Activated CD4-positive, alpha-beta T cell treated with anti-CD3 and anti-CD28 coated beads, Interleukin-2, Interleukin-6, amounts not matched to agents 100 ng/mL and 50 ng/mL, durations not matched to agents 16 hours and 8 hours (primary cell): ENCODE measurements at places on chromosomes 12 and 14.

DNA sequence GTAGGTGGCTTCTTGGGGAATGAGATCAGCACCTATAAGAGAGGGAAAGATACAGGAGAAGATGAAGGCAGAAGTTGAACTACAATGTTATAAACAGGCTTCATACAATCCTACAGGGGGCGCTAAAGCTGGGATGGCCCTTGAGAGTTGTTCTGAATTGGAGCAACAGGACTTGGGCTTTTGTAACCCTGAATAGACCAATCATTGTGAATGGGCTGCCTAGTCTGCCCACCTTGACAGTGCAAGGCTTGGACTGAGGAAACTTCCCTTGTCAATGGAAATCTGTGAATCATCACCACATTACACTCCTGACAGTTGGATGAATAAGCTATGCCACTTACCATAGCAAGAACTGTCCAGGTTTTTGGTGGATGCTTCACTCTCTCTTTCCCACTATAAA, 306.1 kb downstream of the KCNC2 start:
- DNase-seq: no peak

- DNase-seq: no peak
Observed at GRCh38 chr14:103881268-103882201, 34.2 kb upstream of the PPP1R13B start.

- peak; percentile 45 for DNase-seq
Observed at GRCh38 chr14:24483604-24484252, 24.3 kb downstream of the CMA1 start.

DNA sequence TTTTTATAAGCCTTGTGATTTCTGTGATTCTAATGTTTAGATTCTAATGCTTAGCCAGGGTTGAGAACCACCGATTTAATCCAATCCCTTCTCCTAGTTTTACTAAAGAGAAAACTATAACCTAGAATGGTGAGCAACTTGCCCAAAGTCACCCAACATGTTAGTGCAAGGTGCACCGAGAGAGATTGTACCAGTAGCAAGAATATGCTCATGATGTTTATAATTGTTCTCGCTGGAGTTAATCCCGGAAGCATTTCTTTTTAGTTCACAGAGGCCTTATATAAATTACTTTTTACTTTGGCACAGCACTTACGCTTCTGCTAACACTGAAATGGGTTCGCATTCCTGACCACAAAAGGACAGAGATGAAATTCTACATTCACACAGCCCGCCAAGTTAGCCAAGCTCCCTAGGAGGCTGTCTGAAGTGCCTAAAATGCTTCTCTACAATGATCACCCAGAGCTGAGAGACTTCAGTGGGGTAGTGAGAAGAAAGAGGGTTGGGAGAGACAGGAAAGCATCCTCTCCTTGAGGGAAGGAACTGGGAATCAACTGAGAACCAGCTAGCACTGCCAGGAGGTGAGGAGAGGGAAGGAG, 579 bp upstream of the BLOC1S1 start:
- DNase-seq: no peak

- DNase-seq: no peak
Observed at GRCh38 chr14:66273261-66273832, 212.8 kb upstream of the CCDC196 start.

- no peak for DNase-seq
Observed at GRCh38 chr14:52026901-52027300, 37.6 kb downstream of the RTRAF start.

GRCh38 chr14:51318813-51319597, 79.0 kb downstream of the TMX1 start:
- no peak for DNase-seq

DNA sequence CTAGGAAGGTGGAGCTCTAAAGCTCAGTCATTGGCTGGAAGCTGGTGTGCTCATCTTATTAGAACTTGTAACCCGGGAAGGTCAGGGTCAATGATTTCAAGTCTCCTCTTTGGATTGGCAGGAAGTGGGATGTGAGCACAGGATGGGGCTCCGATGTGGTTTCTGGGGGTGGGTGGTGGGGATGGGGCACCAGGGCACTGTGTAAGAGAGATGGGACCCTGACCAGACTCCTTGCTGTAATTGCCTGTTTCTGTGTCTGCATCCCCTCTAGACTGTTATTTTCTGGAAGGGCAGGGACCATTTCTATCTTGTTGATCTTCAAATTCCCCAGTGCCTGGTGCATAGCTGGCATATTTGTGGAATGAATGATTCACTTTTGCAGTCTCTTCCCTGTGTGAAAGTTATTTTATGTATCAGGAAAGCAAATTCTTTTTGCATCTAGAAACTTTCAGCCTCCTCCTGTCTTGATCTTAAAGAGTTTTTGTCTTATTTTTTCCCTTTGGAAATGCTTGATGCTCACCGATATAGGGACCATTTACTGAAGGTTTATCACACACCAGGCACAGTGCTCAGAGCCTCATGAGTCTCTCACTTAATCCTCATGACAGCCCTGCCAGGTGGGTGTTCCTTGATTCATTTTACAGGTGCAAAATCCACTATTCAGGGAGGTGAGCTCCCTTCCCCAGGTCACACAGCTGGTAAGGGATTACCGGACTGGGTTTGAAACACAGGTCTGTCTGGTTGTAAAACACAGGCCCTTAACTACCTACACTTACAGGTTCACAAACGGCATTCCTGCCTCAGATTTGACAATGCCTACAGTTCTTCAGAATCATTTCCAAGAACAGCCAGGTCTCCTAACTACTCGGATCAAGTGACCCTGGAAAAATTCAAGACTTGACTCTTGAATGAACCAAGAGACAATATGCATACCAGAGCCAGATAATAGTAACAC, 86.9 kb upstream of the IGF1 start:
- no peak for DNase-seq

DNA sequence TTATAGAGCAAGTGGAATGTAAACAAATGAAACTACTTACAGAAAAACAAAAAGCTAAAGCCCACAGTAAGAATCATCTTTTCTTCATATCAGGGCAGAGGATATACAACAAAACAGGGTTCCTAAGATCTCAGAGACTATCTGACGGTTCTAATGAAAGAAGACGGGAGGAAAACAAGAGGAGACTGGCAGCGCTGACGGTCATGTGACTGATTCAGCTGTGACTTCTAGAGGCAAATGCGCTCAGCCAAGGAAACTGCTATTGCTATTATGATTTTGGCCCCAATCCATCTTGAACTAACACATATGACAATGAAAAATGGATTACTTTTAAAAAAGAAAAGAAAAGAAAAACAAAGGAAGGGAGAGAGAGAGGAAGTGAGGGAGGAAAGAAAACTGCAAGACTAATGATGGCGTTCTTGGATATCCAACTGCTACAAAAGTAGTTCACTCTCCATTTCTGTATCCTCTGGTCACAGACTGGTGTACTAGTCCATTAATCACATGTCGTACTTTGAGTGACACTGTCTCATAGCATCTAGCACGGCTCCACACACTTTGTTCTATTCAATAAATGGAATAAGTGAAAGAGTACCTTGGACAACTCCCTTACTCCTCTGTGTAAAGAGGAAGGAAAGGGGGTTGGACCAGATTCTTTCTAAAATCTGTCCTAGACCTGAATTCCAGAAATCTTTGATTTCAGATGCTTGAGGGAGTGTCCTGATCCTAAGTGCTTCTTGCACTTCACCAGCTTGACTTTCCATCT, 119.3 kb downstream of the DAD1 start:
- DNase-seq: no peak

DNA sequence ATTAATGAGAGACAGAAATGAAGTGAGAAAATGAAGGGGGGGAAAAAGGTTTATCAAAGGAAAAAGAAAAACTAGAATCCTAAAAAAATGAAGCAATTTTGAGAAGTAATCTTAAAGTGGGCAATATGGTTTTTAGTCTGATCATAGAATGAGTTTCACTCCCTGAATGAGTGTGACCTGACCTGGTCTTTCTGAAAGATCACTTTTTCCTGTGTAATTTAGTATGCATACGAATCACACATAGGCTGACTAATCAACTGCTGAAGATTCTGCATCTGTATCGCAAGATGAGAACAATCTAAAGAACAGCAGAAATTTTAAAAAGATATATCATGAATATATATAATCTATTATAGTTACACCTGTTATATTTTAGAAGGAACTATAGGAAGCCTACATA, 11.3 kb downstream of the GNPTAB start:
- peak; percentile 77 for DNase-seq

- no peak for DNase-seq
Observed at GRCh38 chr14:48584031-48584430, 908.6 kb upstream of the MDGA2 start.

DNA sequence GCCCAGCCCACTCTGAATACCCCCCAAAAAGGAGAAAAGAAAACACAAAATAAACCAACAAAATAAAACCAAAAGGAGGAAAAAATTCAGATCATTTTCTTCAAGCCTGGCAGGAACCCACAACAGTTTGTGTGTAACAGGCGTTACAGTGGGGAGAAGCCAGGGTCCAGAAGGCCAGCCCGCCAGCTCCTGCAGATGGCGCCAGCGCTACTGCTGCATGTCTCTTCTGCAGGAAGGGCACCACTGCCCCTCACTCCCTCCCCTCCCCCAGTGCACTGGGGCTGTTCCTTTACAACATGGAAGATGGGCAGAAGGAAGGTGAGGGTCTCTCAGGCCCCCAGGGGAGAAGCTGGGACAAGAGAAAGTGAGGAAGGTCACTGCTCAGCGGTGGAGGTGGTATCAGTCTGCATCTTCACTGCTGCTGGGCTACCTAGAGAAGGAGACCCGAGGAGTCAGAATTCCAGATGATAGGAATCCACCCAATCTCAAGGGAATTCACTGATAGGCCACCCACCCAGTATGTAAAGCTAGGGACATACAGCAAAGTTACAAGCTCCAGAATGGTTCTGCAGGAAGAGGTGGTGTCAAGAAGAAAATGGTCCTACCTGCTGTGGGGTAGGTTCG, 2.3 kb upstream of the NOP2 start:
- peak; percentile 65 for DNase-seq

- DNase-seq: peak; percentile 77
Observed at GRCh38 chr12:4855121-4855924, 54.4 kb upstream of the KCNA1 start.

DNA sequence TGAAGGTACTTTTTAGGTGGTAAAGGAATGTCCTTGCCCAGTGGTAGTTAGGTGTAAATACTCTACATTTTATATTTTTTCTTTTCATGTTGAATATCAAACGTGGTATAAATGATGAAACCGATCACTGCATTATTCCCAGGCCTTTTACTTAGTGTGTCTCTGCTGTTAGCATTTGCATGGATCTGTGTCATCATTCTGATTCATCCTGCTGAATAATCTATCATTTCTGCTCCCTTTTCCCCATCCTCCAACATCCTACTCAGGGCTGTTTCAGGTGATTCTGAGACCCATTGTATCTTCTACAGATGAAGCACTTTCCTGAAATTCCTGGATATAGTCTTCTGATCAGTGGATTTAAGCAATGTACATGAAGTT, 61.0 kb upstream of the PTHLH start:
- DNase-seq: no peak

DNA sequence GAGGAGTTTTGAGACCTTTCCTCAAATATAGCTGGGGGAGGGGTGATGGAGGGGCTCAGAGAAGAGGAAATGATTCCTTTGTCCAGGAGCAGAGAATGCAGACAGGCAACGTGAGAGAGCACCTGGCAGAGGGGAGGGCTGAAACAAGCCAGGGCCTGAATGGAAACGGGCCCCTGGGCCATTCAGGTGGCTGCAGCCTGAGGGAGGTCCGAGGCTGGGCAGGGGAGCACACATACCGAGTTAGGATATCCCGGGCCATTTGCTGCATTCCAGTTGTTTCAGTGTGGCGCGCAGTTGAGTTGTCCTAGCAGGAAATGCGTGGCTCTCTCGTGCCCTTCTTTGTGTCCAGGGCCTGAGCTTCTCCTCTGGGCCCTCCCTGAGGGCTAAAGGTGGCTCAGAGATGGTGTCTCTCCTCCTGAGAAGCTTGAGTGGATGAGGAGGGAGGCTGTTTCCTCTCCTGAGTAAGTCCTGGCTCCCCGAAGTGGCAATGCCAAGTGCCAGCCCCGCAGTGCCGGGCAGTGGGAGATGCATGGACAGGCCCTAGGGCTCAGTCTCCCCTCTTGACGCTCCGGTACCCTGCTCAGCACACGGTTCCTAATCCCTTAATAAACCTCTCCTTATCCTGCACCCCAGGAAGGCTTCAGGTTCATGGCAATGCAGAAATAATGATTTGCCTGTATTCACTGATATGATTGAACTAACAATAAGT, 85.5 kb upstream of the VRK1 start:
- no peak for DNase-seq

- DNase-seq: no peak
Observed at GRCh38 chr14:46819117-46819516, 167.5 kb upstream of the RPL10L start.

GRCh38 chr12:72089678-72090077, 151.0 kb downstream of the TPH2 start:
- no peak for DNase-seq

- no peak for DNase-seq
Observed at GRCh38 chr14:95911456-95911855, 34.8 kb downstream of the TUNAR start.

- no peak for DNase-seq
Observed at GRCh38 chr14:73365727-73366126, 92.6 kb downstream of the NUMB start.
